ENCODE measurements at places on chromosomes 5 and 9.

- DNase-seq: no peak
Observed at GRCh38 chr5:150559088-150559487, 51.2 kb downstream of the NDST1 start.

DNA sequence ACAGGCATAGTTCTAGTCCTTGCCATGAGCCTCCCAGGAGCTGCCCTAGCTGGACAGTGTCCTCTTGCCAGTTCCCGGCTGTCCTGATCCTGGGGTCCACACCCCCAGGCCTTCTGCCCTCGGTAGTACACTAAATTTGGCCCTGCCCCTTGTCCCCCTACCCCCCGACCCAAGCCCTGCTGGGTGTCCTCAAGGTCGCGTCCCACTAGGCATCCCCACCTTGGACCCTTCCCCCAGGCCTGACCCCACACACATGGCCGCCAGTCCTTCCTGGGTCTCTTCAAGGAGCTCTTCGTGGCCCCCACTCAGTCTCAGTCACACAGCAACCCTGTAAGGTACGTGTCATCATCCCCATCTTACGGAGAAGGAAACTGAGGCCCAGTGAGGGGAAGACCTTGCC is 40.0 kb upstream of the PHYKPL start:
- DNase-seq: no peak

DNA sequence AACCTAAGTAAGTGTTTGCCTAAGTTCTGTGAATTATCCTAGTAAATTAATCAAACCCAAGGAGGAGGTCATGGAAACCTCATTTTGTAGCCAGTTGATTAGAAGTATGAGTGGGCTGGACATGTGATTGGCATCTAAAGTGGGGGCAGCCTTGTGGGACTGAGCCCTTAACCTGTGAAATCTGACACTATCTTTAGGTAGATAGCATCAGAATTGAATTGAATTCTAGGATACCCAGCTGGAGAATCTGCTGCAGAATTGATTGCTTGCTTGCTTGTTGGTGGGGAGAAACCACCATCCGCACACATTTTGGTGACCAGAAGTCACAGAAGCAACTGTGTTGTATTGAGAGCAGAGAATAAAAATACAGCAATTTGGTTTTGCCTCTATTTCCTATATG is 97.0 kb downstream of the FBXL7 start:
- no peak for DNase-seq

- no peak for DNase-seq
Observed at GRCh38 chr9:28287455-28287854, 714.2 kb upstream of the C9orf72 start.

DNA sequence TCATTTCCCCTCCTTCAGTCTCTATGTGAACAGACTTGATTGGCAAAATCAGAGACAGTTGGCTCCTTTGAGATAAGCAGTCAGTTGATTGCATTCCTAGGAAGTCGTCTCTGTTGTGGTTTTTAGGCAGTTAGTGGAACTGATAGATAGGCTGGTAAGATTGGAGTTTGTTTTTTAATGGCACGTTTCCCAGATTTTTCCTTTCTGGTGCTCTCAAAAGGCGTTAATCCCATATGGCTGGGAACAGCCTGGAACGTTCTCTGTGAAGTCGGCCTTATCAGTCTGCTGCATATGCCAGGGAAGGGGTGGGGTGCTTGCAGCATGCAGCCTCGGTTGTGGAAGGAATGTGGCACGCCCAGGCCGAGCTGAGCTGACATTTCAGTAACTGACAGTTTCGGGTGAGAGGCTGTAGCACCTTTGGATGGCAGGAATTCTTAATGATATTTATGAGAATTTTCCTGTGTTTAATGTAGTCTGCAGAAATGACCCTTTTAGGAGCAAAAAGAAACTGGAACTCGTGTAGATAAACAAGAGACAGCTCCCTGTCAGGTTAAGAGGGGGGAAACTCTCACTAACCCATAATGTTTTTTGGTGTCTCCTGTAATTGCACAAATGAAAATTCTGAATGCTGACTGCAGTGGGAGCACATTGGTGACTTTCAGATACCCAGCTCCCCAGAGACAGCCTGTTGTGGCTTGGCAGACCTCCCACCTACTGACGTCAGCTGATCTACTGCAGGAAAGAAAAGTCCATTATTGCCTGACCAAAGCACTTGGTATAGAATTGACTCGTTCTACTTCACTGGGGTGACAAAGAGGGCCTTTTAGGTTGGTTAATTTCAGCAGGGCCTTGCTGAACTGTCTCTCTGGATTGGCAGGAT is 6.3 kb downstream of the SPTAN1 start:
- DNase-seq: peak; percentile 91

DNA sequence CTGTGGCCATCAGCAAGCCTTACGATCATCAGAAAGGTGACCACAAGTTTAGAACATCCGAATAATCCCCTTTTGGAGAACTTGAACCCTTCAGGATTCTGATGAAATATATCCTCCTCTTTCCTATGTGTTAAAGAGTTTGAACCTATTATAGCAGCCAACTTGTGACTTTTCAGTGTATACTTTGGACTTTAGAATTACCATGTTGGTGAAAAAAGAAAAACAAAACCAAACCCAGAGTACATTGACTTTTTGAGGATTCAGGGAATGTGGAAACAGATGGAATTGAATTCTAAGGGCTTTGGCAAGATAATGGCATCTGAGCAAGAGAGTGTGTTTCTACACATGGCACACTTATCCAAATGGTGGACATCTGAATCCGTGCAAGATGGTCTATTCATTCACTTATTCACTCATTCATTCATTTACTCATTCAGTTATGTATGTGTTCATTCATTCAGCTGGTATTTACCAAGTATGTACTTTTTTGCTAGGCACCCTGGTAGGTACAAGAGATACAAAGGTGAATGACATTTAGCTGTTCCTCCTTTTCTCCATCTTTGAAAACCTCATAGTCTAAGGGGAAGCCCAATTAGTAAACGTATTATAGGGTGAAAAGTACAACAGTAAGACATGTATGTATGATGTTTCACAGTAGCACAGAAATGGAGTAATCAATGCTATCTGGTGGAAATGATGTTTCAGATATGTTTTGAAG is 91.8 kb downstream of the PRDM6 start:
- DNase-seq: no peak

- no peak for DNase-seq
Observed at GRCh38 chr9:36893184-36893583, 140.9 kb downstream of the PAX5 start.

- no peak for DNase-seq
Observed at GRCh38 chr5:125336401-125336800, 590.0 kb upstream of the ZNF608 start.

DNA sequence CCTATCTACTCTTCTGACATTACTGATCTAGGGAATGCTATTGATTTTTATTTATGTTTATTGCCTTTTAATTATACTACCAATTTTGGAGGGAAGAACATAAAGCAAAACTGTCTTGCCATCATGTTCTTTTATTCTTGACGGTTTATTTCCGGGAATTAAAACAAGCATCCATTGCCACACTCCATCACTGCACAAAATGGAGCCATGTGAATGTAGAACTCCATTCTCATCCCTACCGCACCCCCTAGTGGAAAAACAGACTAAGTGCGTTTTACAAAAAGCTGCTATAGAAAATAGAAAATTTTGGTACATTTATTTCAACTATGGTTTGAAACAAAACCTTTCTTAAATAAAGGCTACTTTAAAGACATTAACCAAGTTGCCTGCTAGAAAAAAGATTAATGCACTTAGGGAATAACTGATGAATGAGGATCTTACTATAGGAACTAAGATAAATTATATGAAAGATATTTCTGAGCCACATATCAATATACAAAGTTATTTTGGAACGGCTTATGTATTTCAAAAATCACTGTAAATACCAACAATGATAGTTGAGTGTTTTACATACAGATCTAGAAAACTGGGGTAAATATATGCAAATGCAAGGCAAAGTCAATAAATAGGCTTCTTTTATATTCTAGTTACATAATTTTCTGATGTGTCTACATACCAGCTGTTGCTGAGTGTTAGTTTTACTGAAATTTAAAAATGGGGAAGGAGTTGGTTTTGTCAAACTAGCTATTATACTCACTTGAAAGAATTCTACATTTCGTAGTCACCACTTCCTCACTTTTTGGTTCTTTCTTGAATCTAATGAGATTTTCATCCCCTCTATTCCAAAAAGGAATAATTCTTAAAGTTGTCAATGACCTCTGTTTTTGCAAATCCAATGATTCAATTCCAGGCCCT is 26.5 kb downstream of the OXCT1 start:
- DNase-seq: peak; percentile 71

DNA sequence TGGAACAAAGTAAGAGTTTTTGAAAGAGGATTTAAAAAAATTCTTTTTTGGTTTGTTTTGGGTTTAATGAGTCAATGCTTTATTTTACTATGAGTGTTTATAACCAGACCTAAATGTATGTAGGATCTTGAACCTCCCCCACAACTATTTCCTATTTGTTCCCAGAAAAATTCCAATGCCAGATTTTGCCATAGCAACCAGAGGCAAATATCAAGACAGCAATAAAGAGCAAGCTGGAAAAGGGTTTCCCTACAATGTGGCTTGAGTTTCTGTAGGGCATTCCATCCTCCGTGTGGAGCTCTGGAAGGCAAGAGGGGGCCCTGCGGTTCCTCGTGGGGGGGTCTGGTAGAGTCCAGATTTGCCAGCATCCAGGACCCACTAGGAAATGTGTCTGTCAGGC is 27.8 kb upstream of the GDNF start:
- DNase-seq: peak; percentile 81

DNA sequence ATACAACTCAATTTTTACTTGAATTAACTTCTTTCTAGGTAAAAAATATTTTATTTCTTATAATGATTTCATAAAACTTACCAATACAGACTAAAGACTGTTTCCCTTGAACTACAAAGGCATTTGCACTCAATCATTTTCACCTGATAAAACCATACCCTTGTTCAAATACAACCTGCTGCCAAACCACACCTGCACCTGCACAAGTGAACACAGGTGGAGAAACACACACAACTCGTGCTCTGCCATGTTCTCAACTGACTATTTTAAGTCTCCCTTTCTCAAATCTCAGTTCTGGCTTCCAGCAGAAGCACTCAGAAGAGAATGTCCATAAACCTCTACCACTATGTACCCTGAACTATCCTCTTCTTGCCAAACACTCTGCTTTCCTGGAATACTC is 1892.1 kb downstream of the MAT2B start:
- DNase-seq: no peak

DNA sequence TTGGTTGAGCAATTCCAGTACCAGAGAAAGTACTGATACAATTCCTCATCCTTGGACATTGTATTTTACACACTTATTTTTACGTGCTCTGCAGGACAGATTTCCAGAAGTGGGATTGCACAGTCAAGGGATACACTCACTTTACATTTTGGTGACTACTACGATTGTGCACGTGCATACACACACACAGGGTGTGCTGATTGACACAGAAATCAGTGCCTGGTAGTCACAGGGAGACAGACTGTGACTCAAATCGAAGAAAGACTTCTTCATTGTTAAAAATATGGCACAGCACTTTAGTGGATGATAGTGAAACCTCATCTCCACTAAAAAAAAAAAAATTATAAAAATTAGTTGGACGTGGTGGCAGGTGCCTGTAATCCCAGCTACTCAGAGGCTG is 1.5 kb downstream of the GARIN3 start:
- no peak for DNase-seq

GRCh38 chr9:98795970-98796363 is 388 bp downstream of the ANKS6 start:
- DNase-seq: peak; percentile 21

- DNase-seq: peak; percentile 61
Observed at GRCh38 chr5:151772846-151773561, 1.2 kb downstream of the G3BP1 start.

- no peak for DNase-seq
Observed at GRCh38 chr9:101707721-101708120, 30.7 kb downstream of the GRIN3A start.

DNA sequence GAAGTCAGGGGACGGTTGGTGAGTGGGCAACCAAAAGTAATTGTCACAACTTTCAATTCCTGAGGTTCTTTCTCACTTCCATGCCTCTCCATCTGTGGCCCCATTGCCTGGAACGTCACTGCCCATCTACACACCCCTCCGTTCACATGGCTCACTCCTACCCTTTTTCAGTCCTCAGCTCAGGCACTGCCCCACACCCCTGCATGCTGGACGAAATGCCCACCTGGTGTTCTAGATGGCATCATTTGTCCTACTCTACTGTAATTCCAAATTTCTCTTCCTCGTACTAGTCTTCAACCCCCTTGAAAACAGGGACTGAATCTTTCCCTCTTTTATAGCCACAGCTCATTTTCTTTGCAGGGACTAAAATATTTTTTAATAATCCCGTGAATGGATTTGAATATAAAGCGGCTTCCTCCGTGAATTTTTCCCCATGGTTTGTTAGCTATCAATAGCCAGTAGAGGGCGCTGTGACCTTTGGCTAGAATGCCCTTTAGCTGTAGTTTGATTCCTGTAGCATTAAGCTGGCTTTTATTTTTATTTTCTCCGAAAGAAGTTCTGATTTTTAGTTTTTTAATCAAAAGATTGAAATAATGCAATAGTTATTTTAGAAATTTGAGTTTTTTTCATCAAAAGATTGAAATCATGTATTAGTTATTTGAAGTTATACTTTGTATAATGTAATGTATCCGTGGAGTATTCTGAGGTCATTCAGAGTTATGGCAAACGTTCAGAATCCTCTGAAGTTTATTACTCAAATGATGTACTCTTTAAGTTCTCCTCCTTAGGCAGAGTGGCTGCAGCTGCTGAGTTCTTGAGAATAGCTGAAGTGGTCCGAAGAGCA is 232.1 kb downstream of the SH3GL2 start:
- DNase-seq: peak; percentile 61

DNA sequence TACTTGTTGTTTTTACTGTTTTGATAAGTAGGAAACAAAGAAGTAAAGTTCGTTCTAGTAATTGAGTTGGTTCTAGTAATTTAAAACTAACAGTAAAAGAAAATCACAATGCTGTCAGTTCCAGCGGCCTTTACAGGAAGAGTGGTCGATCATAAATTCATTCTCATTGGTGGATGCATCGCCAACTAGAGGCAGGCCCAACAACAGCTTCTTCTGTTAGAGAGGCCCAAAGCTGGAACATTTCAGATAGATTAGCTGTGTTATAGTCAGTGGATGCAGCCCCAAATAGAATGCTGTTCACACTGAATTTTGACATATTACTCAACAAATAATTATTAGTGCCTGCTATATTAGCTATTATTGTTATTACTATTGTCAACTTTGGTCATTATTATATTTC is 80.8 kb downstream of the ARRDC3 start:
- no peak for DNase-seq

- no peak for DNase-seq
Observed at GRCh38 chr5:147752666-147753290, 29.8 kb downstream of the JAKMIP2 start.

- peak; percentile 80 for DNase-seq
Observed at GRCh38 chr5:33761139-33761538, 130.7 kb downstream of the ADAMTS12 start.

GRCh38 chr9:108634204-108634603 is 221.6 kb downstream of the ACTL7B start:
- peak; percentile 80 for DNase-seq

DNA sequence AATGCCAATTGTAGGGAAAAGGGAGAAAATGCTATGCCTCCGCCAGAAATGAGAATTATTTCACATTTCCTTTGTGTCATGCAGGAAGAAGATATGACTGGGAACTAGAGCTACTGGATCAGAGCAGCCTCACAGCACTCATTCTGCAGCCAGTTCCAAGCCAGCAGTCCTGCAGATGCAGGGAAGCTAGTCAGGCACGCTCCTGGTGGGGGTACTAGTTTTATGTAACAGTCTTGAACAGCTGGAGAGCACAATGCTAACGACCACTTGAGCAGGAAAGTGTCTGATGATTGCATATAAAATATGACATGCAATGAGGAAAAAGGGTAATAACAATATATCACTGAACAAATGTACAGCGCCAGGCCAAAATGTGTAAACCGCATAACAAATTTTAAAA is 21.7 kb downstream of the CDH10 start:
- DNase-seq: no peak

- DNase-seq: no peak
Observed at GRCh38 chr5:173796721-173797495, 91.2 kb upstream of the CPEB4 start.
